ENCODE measurements at places on chromosomes 5 and 9.

DNA sequence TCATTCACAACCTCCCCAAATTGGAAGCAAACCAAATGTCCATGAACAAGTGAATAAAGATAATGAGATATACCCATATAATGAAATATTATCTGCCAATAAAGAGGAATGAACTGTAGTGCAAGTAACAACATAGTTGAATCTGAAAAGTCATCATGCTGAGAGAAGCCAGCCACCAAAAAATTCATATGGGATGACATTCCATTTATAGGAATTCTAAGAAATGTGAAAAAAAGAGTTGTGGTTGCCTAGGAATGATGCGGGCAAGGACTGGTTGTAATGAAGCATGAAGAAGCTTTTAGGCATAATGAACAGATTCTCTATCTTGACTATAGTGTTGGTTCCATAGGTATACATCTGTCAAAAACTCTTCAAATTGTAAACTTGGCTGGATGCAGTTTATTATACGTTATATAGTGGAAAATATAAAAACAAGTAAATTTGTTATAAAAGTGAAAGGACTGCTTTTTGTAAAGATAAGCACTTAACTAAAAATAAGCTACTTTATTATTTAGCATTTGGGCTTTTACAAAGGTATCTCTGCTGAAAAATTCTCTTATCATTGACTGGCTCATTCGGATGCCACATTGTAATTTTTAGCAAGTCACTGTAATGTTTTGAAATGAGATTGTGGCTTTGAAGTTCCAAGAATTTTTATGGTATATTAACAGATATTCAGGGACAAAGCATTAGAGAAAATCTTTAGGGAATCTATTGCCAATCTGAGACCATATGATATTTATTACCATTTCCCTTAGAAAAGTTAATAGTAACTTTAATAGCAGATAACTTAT lies 21.2 kb upstream of the TTC23L start:
- no peak for DNase-seq

- DNase-seq: no peak
Measured at GRCh38 chr5:2091921-2092320, 209.2 kb upstream of the IRX4 start.

- DNase-seq: no peak
Measured at GRCh38 chr9:100112677-100113336, 13.8 kb downstream of the INVS start.

DNA sequence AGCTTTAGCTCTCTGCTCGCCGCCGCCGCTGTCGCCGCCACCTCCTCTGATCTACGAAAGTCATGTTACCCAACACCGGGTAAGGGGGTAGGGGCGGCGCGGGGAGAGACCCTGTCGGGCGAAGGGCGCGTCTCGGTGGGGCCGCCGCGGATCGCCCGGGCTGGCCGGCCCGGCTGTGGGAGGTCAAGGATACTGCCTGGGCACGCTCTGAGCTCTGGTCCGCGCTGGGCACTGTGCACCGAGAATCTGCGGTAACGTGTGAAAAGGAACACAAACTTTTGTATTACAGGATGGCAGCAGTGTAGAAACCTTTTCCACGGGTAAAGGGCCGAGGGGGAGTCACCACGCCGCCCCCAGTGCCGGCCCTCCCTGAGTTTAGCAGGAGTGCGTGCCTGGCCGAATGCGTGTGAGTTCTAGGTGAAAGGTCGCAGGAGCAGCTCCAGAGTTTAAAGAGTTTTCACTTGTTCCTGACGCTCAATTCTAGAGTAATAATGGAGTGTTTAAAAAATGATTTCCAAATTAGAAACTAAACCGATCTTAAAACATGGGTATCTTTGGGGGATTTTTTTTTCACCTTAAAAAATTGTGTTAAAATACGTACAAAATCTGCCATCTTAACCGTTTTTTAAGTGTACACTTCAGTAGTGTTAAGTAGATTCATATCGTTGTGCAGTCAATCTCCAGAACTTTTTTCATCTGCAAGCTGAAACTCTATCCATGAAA lies at the start of gene HSDL2:
TSS of gene HSDL2 (plus strand) at position 7 of the 723 bp plus-strand sequence. CDS start at position 63, 56 bp downstream.
- DNase-seq: peak; percentile 36

DNA sequence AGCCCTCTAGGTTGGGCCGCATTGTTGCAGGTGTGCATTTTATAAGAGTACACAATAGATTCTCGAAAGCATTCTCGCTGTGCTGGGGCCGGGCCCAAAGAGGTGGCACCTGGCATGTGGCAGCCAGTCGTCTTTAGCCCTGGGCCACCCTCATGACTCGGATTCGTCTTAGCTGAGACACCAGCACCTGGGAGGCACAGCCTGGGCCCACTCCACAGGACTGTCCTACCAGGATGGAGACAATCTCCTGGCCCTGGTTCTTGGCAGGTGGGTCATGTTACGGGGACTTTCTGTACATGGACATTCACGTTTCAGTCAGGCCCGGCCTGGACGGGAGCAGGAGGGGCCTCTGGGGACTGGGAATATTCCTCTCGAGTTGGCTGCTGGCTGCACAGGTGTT lies 212.5 kb downstream of the FANCC start:
- DNase-seq: no peak

Data from GM13976 (cell line).